ENCODE measurements at places on chromosomes 4 and X.
A peak's percentile ranks its signal among the peaks of the same experiment; 100 is the strongest.

DNA sequence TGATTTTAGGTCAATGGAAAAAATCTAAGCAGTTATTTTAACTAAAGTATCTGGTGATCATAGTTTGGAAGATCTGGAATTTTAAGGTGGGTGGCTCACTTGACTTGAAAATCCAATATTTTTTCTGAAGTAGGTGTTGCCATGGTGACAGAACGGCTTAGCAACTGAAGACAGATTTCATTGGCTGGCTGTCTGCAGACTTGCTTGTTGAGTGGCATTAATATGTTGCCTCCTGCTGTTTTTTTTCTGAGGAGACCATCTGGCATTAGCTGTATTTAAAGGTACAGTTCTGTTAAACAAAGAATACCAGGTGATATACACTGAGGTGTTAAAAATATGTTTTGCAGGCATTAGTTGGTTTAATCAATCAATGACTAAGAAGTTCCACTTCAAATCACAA is 19.8 kb downstream of the CPE start:
- no peak for DNase-seq

GRCh38 chr4:85606505-85606904 is 131.6 kb downstream of the ARHGAP24 start:
- DNase-seq, result no peak

GRCh38 chr4:54082168-54082567 is 17.8 kb upstream of the CHIC2 start:
- no peak for DNase-seq

- no peak for DNase-seq
Measured at GRCh38 chr4:156594624-156595023, 377.0 kb downstream of the PDGFC start.

DNA sequence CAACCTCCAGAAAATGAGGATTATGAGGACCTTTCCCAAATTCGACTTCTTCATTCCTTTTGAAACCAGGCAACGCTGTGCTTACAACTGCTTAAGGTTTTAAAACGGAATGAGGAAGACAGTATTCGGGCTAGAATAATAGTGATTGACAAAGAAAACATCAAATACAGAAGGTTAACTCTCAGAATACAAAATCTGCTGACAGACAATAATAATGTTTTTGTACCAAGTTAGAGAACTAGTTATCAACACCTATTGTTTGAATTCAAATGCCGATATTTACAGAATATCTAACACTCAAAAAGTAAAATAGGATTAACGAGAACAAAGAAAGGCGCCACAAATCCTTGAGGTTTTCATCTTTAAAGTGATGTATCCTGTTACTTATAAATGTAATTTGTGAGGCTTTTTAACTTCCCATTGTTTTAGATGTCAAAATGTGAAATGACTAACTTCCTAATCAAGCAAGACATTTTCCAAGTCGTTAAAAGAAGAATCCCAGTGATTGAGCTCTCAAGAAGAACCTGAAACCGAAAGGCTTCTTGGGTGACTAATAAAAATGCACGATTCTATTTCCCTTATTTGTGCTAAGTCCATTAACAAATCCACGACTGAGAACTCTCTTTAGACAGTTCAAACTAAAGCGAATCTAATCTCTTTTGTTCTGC is 118.3 kb downstream of the SORBS2 start:
- no peak for DNase-seq

- no peak for DNase-seq
Measured at GRCh38 chr4:67983333-67983732, 20.0 kb upstream of the TMPRSS11A start.

DNA sequence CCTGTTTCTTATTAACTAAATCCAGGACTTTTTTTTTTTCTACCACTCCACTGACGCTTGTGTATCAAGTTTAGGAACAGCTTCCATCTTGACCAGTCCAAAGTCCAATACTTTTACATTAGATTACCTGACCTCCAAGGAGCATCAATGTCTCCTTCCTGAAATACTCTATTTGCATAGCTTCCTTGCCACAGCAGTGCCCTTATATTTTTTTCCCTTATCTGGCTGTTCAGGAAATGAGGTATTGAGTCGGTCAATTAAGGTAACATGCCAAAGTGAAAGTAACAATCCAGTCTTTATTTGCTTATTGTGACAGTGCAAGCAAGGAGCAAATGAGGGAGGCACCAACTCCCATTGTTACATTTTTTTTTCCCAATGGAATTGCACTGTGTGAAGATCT is 730.8 kb upstream of the NDST4 start:
- DNase-seq, result no peak

DNA sequence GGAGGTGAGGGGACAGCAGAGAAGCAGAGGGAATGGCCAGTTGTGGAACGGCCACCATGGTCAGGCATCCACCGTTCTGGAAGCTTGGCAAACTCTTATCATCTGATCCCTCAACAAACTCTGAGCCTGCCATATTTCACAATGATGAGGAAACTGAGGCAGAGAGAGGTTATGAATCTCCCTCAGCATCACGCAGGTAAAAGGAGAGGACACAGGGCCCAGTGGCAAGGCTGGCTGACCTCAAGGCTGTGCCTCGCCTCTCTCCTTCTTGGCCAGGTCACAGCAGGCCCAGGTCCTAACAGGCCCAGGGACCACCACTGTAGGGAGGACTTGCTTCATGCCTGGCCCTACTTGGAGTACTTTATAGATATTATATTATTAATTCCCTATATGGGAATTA is 242.8 kb downstream of the EVC2 start:
- no peak for DNase-seq

GRCh38 chr4:173287486-173287885 is 46.7 kb downstream of the HMGB2 start:
- no peak for DNase-seq

DNA sequence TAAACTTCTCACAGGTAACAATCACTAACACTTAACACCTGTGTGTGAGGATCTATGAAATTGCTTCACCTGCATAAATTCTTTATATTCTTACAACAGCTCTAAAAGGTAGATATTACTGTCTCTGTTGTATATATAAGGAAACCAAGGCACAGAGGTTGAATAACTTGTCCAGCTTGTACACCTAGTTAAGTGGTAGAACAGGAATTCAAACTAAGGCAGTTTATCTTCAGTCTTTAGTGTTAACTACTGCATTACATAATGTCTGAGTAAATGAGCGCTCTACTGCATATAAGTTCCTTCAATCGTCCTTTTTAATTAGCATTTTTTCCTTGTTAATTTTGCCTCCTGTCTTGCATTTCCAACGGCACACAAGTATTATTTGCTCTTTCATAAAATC is 15.0 kb downstream of the USP9X start:
- DNase-seq, result no peak

GRCh38 chr4:55834086-55834795 is 14.7 kb downstream of the EXOC1L start:
- no peak for DNase-seq

DNA sequence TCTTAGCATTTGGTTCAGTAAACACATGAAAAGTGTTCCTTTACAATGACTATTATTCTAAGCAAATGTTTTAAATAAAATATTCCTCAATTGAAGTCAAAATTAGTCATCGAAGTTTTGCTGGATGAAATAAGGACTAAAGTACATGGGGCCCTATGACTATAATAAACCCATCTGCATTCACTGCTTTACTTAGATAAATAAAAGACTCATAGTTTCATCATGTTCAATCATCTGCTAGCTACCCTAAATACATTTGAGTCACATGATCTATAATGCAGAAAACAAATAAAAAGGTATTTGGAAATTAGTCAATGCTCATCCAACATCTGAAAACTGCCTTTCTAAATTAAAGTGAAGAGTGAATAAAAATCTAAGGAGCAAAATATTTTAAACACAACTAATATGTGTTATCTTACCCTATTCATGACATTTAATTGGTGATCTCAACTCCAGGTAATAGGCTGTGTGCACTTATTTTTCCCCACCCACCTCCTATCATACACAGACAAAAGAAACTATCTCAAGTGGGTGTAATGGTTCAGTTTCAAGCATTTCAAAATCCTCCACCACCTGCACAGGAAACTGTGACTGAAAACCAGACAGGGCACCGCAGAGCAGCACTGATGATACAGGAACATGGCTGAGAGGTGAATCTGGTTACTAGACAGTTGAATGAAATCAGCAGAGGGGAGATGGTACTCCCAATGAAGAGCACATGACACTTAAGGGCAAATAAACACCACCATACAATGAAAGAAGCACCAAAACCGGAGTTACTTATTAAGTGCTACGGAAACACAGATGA is 78.6 kb downstream of the CAMK2D start:
- peak; percentile 59 for DNase-seq

- no peak for DNase-seq
Measured at GRCh38 chr4:166284221-166284620, 411.2 kb downstream of the TLL1 start.

GRCh38 chrX:66039944-66040343 is at the start of gene VSIG4:
VSIG4 (minus strand) TSS chrX:66040080; CDS start chrX:66039998, 82 bp downstream.
- no peak for DNase-seq

DNA sequence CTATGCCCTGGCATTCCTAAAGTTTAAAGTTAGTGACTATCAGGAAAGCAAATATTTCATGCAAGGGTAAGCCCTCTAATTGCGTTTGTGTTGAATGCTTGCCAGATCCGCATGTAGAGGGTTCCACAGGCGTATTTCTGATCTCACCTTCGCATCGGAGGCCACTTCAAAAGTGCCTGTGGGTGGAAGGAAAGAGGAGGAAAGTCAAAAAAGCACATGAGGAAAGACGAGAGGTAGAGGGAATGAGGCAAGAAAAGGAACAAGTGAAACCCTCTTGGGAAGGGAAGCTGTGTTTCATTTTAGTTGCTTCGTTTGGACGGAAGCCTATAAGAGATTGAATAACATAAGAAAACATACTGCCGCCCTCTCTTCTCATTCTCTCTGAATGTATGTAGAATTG is 628.8 kb downstream of the SPRY1 start:
- DNase-seq, result no peak

DNA sequence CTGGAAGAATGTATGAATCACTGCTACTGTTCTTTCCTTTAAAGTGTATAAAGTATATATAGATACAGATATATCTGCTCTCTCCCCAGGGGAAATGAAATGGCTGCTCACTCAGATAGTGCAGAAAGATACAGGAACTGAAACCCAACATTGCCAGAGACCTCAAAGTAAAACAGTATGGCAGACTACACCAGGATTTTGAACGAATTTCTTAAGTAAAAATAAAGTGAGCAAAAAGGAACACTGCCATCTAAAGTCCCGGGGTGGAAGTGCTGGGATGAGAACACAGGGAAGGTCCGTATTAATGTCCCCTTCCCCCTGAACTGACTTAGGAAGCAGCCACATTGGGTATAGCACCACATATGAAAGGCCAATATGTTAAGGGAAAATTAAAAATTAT is 93.4 kb downstream of the TMA16 start:
- no peak for DNase-seq

GRCh38 chr4:150952167-150952845 is 62.8 kb downstream of the LRBA start:
- no peak for DNase-seq

- no peak for DNase-seq
Measured at GRCh38 chr4:54662123-54662522, 4.4 kb downstream of the KIT start.

- no peak for DNase-seq
Measured at GRCh38 chr4:119032921-119033685, 102.5 kb upstream of the MYOZ2 start.

GRCh38 chr4:70901607-70901983 is 574 bp upstream of the MOB1B start:
- DNase-seq, result peak; percentile 3

DNA sequence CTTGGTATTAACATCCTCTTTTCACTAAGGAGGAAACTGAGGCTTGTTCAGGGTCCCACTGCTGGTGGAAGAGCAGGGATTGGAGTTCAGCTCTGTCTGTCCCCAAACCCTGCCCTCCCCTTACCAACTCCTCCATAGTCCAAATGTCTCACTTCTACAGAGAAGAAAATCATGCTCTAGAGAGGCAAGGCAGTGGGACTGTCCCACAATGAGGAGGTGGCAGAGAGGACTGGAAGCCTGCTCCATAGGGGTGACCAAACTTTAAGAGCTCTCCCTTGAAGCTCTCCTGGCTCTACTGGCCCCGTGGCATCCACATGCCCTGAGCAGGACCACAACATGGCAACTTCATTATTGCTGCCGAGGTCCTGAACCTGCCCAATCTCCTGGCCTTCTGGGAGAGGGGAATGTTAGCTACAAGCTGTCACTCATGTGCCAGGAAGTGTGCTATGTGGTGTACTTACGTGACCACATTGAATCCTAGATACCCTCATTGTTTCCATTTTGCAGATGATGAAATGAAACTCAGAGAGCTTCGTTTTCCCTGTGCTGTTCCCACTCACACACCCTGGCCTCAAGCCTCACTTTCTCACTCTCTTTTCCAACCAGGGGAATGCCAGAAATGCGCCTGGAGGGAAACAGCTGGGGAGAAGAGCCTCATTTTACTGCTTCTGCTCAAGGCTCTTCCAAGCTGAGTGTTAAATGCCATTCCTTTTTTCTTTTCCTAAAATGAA is 71.5 kb downstream of the ANAPC4 start:
- no peak for DNase-seq

- no peak for DNase-seq
Measured at GRCh38 chr4:7128234-7128633, 60.4 kb upstream of the GRPEL1 start.

- DNase-seq, result no peak
Measured at GRCh38 chrX:8749697-8750096, 17.8 kb upstream of the ANOS1 start.

- DNase-seq, result no peak
Measured at GRCh38 chrX:70998411-70999027, 67.6 kb upstream of the SLC7A3 start.

DNA sequence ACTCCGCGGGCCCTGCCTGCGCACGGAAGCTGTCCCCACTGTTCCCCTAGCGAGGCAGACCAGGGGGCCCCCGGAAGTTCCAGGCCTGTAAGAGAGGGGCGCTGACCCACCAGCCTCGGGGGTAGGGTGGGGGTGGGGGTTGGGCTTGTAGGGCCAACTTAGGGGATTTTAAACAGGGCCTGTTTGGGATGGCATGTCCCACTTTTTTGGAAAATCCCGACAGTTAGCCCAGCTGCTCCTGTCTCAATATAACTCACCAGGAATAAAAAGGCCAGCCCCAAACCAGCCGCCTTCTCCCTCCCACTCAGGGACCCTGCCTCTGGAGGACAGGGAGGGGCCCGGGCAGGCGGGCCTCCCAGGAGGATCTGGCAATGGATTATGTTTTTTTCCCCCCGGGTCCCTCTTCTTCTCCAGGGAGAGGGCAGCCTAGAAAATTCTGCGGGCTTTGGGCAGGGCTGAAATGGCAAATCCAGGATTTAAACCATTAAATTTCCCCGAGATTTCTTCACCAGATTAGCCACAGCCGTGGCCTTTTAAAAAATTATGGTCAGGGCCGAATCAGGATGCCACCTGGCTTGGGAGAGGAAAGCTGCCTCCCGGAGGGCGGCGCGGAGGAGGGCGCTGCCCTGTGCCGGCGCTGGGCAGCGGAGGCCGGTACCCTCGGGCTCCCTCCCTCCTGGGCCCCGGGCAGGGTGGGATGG is 957 bp downstream of the PPP2R2C start:
- DNase-seq, result no peak

- peak; percentile 12 for DNase-seq
Measured at GRCh38 chrX:22081475-22082092, 49.5 kb downstream of the PHEX start.

DNA sequence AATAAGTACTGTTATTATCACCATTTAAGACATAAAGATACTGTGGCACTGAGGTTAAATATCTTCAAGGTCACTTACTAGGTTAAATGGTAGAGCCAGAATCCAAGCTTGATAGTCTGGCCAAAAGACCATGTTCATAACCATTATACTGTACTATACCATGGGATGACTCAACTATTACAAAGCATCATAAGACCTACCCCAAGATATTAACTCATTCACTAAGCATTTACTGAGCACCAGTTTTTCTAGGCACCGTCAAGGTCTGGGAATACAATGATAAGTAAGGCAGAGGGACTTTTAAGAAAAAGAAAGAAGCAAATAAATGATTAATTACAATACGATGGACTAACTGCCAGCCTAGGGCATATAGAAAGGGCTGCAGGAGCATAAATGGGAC is 95.5 kb upstream of the KCTD8 start:
- DNase-seq, result no peak
